B cell (primary cell): ENCODE measurements at places on chromosomes 5 and 9.

- DNase-seq = no peak
These were observed 46.8 kb upstream of the NRARP start for GRCh38 chr9:137348769-137349470.

GRCh38 chr9:86946201-86947145 lies 833 bp downstream of the GAS1 start:
- peak; percentile 69 for DNase-seq

DNA sequence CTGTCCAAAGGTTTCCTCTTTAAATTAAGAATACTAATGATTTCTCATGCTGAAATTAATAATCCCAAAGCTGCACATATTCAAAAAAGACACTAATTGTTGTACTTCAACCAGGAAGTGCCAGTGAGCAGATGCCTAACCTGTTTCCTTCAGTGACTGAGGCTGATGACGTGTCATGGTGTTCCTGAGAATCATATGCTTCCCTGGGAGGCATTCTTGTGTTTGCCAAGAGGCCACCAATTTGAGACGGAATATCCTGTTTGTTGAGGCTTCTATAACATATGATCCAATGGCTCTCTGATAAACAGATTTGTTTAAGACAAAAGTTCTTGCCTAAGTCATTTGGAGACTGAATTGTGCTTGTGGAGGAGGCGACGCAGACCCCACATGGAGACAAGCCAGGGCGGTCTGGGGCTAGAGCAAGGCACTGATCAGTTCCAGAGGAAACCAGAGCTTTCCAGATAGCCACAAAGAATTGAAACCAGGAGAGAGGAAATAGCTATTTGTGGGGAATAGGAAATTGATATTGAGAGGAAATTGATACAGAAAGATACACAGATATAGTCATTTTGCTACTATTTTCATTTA lies 66.4 kb upstream of the ZNF608 start:
- DNase-seq = no peak

DNA sequence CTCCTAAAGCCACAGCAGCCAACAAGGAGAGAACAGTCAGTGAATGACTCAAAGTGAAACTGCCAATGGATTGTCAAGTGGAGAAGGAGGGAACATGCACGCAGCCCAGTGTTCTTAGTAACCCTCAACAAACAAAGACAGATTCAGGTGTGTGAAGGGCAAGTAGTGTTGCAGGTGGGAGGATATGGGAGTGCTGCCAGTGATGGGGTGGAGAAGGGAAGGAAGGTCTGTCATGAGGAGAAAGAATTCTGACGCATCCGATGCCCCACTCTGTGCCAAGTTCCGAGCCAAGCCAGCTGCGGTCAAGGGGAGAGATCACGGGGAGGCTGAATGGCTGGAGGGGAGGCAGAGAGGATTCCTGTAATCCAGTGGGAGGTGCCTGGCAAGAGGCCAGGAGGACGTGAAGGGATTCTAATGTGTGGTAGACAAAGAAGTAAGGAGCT lies 56.5 kb downstream of the CAST start:
- DNase-seq = no peak

GRCh38 chr9:127733614-127734013 lies 1.5 kb downstream of the TOR2A start:
- DNase-seq = no peak

GRCh38 chr5:154409230-154409840 lies 36.5 kb upstream of the SAP30L start:
- DNase-seq = no peak

DNA sequence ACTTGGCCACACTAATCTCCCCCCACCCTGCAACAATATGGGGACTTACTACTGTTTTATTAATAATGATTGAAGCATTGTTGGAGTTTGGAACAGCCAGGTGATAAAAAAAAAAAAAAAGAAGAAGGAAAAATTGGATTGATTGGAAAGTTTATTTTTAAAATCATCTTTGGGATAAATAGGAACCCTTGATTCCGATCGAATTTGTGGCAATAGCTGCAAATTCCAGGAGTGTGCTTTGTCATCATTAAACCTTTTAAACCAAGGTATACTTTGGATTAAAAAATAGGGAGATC lies 907 bp upstream of the NR2F1 start:
- DNase-seq = no peak

DNA sequence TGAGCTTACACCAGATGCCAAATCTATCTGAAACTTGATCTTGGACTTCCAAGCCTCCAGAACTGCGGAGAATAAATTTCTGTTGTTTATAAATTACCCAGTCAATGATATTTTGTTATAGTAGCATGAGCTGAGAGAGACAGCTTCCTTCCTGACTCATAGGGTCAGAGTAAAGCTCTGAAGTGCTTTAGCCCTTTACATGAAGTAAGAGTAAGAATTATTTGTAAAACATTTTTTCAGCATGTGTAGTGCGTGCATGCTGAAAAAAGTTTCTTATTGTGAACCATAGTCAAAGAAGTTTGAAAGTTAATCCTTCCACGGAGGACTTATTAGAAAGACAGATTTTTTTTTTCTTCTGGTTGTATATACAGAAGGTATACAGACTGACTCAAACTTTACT lies 172.4 kb downstream of the DMRT2 start:
- DNase-seq = no peak

GRCh38 chr5:99544356-99544755 lies 615.5 kb upstream of the CHD1 start:
- no peak for DNase-seq

DNA sequence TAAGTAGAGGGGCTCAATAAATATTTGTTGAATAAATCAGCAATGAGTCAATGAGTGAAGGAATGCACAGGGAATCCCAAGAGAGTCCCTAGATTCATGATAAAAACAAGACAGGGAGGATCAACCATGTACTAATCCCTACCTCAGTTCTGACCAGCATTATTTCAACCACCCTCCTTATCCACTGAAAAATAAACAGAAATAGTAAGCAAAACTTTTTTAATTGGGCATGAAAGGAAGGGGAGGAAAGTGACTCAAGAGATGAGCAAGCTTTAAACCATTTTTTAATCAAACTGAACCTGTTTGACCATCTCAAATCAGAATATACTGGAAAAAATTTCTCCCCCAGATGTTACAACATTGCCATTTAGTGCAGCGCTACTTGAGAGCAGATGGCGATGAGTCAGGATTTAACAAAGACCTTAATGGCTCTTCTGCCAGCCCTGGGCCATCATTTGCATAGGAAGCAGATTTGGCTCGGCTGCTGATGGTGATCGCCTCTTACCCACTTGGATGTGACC lies 194.8 kb upstream of the SLC30A5 start:
- no peak for DNase-seq

GRCh38 chr5:95130941-95131340 lies 154.0 kb downstream of the MCTP1 start:
- no peak for DNase-seq

GRCh38 chr5:2170761-2171160 lies 288.0 kb upstream of the IRX4 start:
- DNase-seq = no peak

- DNase-seq = no peak
These were observed 9.8 kb downstream of the SLC12A2 start for GRCh38 chr5:128093368-128093767.

DNA sequence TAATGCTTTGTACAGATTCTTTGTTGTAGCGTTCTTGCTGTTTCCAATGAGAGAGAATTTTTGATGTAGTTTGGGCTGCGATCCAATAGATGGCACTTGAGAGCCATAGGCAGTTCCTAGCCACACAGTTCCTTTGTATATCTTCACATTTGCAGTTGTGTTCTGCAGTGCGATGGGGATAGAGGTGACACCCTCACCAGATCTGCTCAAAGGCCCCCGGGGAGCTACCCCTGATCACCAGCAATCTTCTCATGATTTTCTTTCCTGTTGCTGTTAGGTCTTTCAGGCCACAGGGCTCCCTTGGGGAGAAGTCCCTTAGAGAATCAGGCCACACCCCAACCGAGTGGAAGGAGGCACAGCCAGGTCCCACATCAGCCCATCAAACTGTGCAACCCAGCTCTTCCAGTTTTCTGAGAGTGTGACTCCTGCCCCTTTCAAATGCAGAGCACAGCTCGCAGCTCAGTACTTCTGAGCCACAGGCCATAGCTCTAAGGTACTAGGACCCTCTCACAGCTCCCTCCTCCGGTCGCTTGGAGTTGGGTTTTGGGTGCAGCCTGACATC lies 353.7 kb downstream of the SLCO4C1 start:
- peak; percentile 11 for DNase-seq

DNA sequence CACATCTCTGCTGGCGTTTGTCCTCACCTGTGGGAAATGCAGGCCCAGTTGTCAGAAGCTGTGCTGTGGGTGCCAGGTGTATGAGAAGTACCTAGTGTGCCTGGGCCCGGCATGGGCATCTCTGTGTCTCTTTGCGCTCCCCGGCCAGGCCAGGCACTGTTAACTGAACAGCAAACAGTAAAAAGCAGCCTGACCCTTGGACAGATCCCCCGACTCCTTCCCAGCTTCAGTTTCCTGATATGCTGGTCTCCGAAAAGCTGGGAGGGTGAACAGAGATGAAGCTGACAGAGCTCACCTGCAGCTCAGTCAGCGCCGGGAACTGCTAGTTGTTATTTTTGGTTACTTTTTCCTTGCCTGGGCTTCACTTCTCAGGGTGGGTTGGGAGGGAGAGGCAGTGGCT lies 28.9 kb downstream of the RXRA start:
- no peak for DNase-seq

- DNase-seq = no peak
These were observed 38.2 kb upstream of the ZSWIM6 start for GRCh38 chr5:61293873-61294272.

DNA sequence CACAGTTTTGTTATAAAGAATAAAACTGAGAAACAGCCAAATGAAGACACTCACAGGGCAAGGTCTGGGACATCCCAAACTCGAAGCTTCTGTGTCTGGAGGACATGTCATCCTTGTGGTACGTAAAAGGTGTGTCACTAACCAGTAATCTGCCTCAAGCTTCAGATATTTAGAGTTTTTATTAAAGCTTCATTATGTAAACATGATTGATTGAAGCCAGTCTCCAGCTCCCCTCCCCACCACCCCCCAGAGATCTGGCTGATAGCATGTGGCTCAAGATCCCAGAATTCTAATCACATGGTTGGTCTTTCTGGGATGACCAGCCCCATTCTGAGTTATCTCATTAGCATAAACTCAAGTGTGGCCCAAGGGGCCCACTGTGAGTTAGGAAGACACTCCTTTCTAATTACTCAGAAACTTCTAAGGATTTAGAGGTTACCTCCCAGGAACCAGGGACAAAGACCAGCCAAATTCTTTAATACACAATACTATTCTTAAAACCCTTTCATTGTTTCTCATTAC lies 31.4 kb upstream of the ERAP1 start:
- DNase-seq = no peak

DNA sequence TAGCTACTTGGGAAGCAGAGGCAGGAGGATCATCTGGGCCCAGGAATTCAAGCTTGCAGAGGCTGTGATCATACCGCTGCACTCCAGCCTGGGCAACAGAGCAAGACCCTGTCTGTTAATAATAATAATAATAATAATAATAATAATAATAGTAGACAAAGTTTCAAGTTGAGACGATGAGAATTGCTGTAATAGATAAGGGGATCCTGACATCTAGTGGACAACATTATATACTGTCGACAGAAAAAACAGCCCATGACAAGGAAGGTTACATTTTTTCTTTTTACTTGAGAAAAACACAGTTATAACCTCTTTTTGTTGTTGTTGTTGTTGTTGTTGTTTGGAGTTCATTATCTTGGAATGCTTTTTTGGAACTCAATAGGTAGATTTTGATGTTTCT lies 35.3 kb downstream of the NDFIP1 start:
- peak; percentile 54 for DNase-seq

GRCh38 chr5:169897481-169897880 lies 82.8 kb downstream of the INSYN2B start:
- no peak for DNase-seq

DNA sequence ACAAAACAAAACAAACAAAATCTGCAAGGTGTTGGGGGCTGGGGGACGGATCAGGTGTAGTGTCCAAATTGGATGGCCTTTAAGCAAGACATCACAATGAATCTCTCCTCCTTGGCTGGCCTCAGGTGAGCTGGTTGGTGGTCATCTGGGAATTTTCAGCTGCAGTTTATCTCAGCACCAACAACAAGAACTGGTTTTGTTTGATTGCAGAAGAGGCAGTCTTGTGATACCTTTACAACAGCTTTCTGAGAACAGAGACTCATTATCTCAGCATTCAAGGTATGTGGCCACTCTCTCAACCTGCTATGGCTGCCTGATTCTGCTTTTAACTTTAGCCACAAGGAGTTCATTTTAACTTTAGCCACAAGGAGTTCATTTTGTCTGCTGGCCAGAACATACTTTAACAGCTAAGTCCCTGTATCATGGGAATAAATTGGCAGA lies 1543.4 kb downstream of the EFNA5 start:
- DNase-seq = no peak

GRCh38 chr9:133874060-133874657 lies 118.0 kb downstream of the VAV2 start:
- no peak for DNase-seq

DNA sequence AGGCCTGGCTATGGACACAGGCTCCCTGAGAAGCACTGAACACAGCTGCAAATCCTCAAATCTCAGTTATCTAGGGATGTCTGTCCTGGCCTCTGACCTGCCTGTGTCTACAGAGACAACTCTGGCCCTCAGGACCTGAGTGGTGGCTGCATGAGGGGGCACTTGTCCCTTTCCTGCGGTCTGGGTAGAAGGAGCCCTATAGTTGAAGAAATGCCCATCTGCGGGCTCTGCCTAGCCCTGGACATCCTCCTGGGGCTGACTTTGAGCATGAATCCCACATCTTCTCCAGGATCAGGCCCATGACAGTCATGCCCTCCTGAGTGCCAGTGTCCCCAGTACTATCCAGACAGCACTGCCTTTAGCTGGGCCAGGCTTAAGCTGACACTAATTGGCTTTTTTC lies 10.0 kb downstream of the DNAJB5 start:
- no peak for DNase-seq

GRCh38 chr5:95864944-95865504 lies 42.5 kb upstream of the GLRX start:
- DNase-seq = no peak
